ENCODE measurements at places on chromosomes 2 and 18.

GRCh38 chr18:31860488-31860887 lies 82.4 kb downstream of the TRAPPC8 start:
- DNase-seq = no peak

- no peak for DNase-seq
Measured at GRCh38 chr2:159605441-159606178, 10.7 kb downstream of the BAZ2B start.

GRCh38 chr18:22538426-22538825 lies 120.7 kb upstream of the CTAGE1 start:
- no peak for DNase-seq

- DNase-seq = no peak
Measured at GRCh38 chr2:74008761-74009395, 24.2 kb downstream of the TET3 start.

DNA sequence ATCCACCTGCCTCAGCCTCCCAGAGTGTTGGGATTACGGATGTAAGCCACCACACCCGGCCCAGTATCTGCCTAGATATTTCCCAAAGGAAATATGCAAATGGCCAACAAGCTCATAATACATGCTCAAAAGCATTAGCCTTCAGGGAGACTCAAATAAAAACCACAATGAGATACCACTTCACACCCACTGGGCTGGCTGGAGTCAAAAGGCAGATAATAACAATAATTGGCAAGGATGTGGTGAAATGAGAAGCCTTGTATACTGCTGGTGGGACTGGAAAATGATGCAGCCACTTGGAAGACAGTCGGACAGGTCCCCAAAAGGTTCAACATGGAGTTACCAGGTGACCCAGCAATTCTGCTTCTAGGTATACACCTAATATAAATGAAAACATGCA lies 20.5 kb upstream of the ZNF516 start:
- no peak for DNase-seq

DNA sequence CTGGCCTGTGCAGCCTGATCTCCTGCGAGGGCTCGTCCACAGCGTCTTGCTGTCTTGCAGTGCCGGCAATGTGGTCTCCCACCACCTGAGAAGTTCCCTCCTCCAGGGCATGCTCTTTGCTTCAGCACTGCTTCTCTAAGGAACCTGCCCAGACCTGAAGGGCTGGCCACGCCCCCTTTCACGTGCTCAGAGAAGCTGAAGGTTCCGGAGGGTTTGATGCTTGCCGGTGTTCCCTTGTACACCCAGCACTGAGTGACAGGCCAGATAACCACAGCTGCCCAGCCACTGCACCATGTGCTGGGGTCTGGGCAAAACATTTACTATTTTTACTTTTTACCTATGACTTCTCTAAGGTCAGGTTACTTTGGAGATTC lies 1.7 kb upstream of the POLR2D start:
- DNase-seq = no peak

Data from activated CD8-positive, alpha-beta memory T cell treated with anti-CD3 and anti-CD28 coated beads for 48 hours (primary cell).